ENCODE measurements at places on chromosomes 2 and 18.

- no peak for DNase-seq
These were observed 2.5 kb upstream of the PKDCC start for GRCh38 chr2:42045352-42045751.

DNA sequence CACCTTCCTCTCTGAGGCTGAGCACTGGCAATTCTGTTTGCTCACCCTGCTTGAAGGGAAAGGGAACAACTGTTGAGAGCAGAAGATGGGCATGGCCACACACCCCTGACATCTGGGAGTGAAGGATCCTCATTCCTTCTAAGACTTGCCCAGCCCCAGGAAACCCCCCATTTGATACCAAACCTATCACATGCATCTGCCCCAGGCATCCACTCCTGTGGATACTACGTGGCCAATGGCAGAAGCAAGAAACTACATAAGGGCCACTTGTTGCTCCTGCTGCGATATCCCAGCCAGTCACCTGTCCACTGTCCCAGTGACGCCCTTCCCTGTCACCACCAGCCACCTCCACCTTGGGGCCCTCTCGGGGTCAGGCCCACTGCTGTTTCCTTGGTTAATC is 185.2 kb downstream of the SMAD2 start:
- DNase-seq, result no peak

DNA sequence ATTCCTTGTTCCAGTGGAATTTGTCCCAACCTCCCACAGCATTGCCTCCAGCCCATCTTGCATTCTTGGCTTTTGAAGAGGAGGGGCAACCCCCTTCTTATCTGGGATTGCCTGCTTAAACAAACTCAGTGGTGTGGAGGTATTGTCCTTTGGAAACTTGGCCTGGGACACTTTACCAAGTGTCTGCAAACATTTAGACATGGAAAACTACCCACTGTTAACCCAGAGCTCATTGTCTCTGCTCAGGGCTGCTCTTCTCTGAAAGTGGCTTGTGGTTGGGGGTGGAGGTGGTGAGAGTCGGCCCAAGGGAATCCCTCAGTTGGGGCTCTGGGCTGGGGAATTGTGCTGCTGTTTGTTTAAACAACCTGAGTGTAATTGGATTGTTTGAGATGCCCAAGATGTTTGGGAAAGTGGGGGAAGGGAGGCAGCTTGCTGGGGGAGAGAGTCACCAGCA is 178.3 kb upstream of the GATA6 start:
- no peak for DNase-seq

DNA sequence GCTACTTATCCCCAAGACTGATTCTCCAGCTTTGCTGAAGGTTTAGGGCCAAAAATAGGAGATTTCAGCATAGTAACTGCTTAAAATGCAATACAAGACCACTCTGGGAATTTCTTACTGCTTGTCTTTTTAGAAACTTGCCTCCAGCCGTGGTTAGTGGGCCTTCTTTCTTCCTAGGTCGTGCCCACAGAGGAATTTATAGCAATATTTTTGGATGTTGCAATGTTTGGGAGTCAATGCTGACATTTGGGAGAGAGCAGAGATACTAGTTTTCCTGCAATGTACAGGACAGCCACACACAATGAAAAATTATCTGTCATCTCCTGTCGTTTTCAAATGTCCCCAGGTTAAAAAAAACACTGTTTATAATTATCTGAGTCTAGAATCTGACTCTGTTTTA is 25.6 kb upstream of the CERS6 start:
- DNase-seq, result no peak

DNA sequence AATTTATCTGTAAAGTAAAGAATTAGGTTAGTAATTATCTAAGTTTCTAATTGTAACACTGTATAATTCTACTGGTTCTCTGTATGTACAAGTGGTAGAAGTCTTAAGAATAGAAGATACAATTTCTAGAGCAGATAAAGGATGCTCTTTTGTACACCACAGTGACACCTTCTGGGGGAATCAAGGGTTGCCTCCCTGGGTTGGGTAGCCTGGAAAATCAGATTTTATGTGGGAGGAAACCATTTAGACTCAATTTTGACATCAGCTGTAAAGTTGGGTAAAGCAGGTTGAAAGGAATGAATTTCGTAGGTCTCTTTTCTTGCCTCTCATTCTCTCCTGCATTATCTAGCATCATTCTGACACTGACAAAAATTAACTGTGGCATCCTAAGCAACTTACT is 354.8 kb downstream of the DCC start:
- DNase-seq, result no peak

GRCh38 chr2:232523682-232524597 is 2.0 kb upstream of the CHRND start:
- DNase-seq, result no peak

DNA sequence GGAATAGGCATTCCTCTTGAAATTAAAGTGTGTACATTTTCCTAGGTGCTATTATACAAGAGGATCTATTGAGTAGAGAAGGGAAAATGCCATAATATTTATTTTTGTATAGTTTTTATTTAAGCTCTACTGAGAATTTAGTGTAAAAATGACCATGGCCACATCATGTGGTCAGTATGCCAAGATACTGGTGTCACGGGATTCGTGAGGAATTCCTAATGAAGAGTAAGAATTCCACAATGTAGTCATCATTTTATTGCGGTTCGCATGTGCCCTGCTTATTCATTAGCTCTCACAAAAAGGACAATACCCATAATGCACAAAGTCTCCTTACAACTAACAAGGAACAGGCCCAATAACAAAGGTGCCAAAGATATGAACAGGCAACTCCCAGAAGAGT is 39.3 kb upstream of the PARD3B start:
- DNase-seq, result no peak

GRCh38 chr2:29223851-29224692 is 108.9 kb downstream of the CLIP4 start:
- DNase-seq, result no peak

DNA sequence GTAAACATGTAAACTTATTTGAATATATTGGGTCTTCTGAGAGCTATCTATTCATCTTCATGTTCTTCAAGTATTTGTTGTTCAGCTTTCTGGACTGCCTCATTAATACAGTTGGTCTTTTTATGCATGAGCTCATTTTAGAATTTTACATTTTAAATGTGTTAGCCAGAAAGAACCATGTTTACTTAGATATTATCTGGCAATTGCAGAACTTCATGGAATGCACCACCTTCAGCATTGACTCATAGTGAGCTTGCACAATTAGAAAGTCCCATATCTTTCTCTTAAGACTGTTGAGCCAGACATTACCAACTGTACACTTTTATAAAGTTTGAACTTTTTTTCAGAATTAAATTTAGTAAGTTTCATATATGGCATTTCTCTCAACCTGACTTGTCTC is 536.7 kb downstream of the RIT2 start:
- no peak for DNase-seq

GRCh38 chr2:79860228-79861058 is 347.6 kb downstream of the CTNNA2 start:
- DNase-seq, result no peak

DNA sequence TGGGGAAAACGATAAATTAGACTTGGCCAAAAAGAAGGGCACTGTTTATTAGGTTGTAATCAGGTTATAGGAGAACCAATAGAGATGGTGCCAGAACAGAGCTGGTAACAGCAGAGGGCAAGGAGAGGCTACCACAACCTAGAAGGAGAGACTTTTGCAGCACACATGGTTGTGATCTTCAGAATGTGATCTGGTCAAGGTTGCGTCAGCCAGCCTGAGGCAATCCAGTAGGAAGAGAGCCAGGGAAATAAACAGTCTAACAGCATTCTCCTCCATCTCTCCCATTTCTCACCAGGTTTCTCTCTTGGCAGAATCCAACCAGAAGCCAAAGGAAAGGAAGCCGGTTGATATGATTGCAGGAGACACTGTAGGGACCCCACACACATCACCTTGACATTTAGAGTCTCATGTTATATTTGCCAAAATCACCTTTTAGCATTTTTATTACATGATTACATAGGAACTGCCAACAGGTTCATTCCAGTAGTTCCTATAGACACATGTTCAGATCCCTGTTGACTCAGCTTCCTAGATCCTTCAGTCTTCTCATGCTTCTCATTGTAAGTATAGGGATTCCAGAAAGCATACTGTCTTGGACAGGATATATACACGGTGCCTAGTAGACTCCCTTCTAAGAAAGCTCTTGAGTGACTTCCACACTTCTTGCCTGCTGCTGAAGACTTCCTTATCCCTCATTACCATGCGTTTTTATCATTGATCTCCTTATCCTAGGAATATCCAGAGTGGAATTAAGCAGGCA is 17.6 kb upstream of the SPATS2L start:
- no peak for DNase-seq

DNA sequence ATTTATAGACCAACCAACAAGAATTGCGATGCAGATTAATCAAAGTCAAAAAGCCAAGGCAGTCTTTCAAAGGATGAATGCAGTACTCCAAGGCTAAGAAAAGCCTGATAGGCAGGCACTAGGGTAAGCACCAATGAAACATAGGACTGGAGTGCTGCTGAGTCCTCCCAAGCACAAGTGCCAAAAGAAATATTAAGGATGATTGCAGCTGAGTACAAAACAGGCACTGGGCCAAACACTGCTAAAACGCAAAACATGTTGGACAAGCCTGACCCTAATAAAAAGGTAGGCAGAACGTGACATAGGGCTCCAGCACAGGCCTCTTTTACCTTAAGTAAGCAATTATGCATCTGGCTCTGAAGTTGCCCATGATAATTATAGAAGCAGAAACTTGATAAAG is 160.1 kb upstream of the LRP1B start:
- DNase-seq, result no peak

DNA sequence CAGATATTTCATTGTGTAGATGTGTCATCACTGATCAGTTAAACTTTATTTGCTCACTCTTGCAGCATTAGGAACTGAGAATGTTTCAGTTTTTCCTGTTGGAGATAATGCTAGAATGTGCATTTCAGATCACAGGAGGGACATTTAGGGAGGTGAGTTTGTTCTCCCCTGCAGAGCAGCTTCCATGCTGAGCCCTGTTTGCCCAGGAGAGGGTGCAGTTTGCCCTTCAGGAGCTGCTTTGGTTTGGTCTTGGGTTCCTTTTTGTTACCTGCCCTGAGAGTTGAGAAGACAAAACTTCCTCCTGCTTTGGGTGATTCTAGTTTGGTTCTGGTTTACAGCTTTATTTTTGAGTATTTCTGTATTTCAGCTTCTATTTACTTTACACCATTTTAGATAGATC is 49.9 kb downstream of the DGKD start:
- peak; percentile 44 for DNase-seq

GRCh38 chr2:152428800-152429582 is 94.0 kb downstream of the FMNL2 start:
- no peak for DNase-seq

DNA sequence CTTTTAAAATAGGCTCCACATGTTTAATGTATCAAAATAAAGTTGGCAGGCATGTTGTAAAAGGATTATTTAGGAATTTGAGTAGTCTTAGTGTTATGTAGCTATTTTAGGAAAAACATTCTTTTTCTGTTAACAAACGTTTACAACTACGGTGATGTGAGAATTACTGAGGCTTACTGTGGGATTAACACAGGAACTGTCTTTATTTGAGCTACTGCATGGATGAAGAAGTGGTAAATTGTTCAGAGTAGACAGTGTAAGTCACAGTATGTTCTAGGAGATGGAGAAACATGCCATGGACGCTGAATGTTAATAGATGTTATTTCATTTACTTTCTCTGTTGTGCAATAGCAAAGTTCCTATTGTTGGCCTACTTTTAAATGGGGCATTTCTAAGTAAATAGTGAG is 1.6 kb downstream of the PPM1B start:
- no peak for DNase-seq

DNA sequence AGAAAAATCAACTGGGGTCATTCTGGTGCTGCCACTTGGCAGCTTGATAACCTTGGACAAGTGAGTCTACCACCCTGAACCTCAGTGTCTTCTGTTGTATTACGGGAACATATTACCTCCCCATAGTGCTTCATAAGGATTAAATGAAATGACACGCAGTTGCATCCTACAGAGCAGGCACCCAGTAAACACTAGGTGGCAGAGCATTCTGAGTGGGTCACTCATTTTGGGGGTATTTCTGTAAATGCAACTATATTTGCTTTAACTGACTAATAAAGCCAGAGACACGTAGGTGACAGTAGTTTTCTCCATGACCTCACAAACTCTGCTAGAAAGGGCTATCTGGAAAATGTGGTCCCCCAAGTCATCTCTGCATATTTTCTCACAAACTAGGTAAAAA is 4.7 kb downstream of the CD226 start:
- no peak for DNase-seq

DNA sequence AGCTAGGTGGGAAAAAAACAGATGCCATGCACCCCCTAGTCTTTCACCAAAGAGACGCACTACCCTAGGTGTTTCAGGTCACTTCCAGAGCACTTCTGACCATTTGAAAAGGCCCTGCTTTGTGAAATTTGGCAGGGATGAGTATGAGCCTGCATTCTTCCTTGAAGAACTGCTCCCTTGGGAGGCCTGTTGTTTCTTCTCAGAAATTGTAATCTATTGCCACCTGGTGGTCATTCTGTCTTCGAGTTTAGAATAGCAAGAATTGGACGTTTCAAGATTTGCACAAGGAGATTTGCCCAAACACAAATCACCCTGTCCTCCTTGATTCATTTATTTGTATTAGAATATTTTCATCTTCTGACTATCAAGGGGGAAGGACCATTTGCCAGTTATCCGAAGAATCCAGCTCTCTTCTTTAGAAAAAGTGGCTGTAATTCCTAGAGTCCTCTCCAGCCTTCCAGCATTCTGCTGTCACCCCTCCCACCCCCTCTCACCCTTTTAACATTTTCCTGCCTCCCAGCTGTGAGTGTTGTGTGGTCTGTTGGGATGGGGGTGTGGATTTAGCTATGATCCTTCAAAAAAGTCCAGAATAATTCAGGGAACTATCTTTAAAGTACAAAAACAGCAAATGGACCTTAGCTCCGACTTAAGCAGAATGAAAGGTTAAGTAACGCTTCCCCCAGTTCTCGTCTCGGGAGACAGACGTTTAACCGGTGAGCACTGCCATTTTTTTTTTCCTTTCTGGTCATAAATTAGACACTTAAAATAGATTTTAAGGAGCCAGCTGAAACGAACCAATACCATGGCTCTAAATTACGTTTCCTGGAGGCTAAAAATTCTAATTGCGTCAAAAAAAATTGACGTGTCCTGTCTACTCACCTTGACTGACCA is 3.7 kb upstream of the GAD1 start:
- no peak for DNase-seq

GRCh38 chr2:55995211-55995610 is 71.6 kb upstream of the EFEMP1 start:
- no peak for DNase-seq

DNA sequence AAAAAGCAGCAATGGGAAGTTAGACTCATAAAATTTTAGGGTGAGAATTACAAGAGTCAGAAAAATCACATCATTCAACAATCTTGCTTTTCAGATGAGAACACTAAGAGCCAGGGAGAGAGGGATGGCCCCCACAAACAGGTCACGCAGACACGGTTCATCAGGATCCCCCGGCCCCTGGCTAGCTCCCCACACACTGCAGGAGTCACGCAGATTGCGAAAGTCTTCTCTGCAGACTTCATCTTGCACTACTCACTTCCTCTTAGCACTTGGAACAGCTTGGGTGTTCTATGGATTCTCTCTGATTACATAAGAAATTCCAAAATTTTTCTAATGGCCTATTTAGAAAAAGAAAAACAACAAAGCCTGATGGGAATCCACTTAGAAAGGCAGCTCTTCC is 21.6 kb upstream of the SULT1C2 start:
- DNase-seq, result no peak

GRCh38 chr18:40692871-40693270 is 1262.2 kb upstream of the PIK3C3 start:
- no peak for DNase-seq

Measured in activated T-cell treated with anti-CD3 and anti-CD28 coated beads for 24 hours (primary cell).